ENCODE measurements at places on chromosomes 5 and 9. TPM values are rescaled to one million over a fixed set of nuclear protein-coding genes. Genes with fewer than 3 reads are reported as not detected.

The SPINK4 gene
- total RNA-seq, result not detected

The SPATA31A3 gene
- total RNA-seq, result 0.20 TPM

The FCHO2 gene
- 10.9 TPM for total RNA-seq

The NEUROG1 gene
- not detected for total RNA-seq

The TMEM232 gene
- not detected for total RNA-seq

The RXRA gene
- total RNA-seq, result 25.8 TPM

The MYMK gene
- not detected for total RNA-seq

The CTXN3 gene
- not detected for total RNA-seq

The TRMT10B gene
- total RNA-seq, result 1.9 TPM

The EQTN gene
- total RNA-seq, result not detected

The GOLGA1 gene
- total RNA-seq, result 10.8 TPM

The CDC20B gene
- total RNA-seq, result not detected

The SRD5A1 gene
- 40.9 TPM for total RNA-seq

The OLFM1 gene
- total RNA-seq, result 5.9 TPM

The SPIN1 gene
- total RNA-seq, result 84.5 TPM

The C9orf50 gene
- total RNA-seq, result not detected

The PCDHGB6 gene
- total RNA-seq, result not detected

The CCDC152 gene
- not detected for total RNA-seq

The WWC1 gene
- total RNA-seq, result 46.3 TPM

The GBA2 gene
- total RNA-seq, result 37.2 TPM

The CDKN2B gene
- 2.6 TPM for total RNA-seq

The FLT4 gene
- total RNA-seq, result 15.7 TPM

The SHLD3 gene
- total RNA-seq, result 3.4 TPM

The DRD1 gene
- total RNA-seq, result not detected

The LCN1 gene
- not detected for total RNA-seq

The FST gene
- total RNA-seq, result not detected

The PLK2 gene
- 0.51 TPM for total RNA-seq

The TMOD1 gene
- not detected for total RNA-seq

Measured in G401 (cell line).